DMS153 (cell line): ENCODE measurements at places on chromosomes 7 and 10.

DNA sequence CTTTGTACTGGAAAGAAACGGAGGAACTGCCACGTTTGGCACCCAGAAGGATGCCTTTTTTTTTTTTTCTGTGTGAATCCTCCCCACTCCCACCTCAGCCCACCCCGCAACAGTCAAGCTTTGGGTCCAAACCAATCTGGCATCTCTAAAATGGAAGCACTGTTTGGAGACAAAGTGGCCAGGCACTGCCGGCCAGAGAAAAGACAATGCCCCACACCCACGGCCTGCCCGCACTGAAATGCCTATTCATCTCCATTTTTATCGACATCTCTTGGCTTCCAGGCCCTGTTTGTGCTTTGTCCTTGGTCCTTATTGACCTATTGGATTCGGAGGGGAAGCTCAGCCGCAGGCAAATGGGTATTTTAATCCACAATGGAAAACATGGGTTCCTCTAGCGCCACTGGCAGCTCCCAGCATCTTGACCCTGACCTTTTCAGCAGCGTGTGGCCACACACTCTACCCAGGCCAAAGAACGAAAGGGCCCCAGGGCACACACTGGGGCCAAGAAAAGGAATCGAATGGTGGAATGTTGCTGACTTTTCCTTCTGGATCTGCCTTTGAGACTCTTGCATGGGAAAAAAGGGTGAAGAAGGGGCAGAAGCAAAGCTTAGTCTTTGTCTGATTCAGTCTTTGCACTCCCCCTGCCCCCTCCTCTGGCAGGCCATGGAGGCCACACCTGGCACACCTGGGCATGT lies 162.6 kb upstream of the CDCA7L start:
- no peak for DNase-seq

- DNase-seq: no peak
Measured at GRCh38 chr10:53003094-53003493, 230.5 kb upstream of the MBL2 start.

DNA sequence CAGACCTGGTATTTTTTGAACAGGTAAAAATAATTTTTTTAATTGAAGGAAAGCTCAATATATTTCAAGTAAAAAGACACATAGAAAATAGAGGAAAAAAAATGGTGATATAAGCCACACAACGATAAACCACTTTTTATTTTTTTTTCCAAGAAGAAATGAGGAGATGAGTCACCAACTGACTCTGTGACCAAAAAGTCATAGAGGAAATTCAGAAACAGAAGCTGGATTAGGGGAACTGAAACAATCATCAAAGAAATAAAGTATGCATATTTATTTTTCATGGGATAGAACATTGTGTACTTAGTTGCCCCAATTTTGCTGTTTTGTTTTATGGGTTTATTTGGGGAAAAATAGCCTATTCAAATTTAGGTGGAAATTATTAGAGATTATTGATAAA lies 176.8 kb upstream of the AGR3 start:
- no peak for DNase-seq

DNA sequence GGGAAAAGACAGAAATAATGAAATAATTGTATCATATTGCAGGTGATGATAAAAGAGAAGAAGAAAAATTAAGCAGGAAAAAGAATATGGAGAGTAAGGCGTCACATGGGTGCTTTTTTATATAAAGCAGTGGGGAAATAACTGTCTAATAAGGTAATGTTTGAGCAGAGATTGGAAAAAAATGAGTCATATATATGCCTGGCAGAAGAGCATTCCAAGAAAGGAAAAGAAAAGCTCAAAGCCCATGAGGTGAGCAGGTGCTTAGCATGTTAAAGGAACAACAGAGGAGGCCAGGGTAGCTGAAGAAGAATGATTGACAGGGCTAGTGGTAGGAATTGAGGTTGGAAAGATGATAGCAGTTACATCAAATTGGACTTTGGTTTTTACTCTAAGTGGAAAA lies 739.5 kb downstream of the SORCS1 start:
- no peak for DNase-seq

GRCh38 chr10:110609605-110610004 lies 34.5 kb upstream of the RBM20 start:
- peak; percentile 62 for DNase-seq

- no peak for DNase-seq
Measured at GRCh38 chr7:47601119-47601880, 19.4 kb upstream of the TNS3 start.

DNA sequence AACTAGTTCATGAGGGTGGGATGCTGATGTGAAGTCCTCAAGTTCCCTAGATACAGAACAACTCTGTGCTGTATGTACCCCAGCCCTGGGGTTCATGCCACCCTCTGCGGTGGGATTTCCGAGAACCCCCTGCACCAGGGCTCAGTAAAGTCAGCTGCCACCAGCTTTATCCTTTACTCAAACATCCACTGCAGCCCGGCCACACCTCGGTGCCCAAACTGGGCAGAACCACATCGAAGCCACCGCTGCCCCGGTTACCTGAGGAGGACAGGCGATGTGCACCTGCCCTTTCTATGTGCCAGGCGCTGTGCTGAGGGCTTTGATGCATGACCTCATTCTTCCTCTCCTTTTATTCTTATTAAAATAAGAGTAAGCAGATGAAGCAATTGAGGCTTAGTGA lies 9.9 kb upstream of the CALML5 start:
- peak; percentile 53 for DNase-seq

GRCh38 chr10:99852481-99853213 lies 70.2 kb downstream of the ABCC2 start:
- DNase-seq: no peak

DNA sequence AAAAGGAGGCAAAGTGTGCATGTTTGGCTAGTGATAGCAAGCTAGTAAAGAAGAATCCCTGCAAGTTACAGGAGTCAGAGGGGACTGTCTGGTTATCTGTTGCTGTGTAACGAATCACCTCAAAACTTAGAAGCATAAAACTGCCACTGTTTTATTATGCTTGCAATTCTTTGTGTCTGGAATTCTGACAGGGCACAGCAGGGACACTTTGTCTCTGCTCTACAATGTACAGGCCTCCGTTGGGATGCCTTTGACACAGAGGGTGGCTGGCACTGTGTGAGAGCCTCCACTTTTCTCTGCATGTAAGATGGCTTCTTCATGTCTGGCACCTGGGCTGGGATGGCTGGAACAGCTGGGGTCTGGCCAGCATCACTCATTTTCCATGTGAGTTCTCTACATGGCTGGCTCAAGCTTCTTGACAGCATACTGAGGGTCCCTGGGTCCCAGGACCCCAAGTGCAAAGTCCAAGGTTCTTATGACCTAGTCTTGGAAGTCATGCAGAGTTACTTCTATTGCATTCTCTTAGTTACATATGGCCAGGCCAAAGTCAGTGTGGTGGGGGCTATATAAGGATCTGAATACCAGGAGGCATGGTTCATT lies 276.9 kb downstream of the RPS24 start:
- DNase-seq: no peak

DNA sequence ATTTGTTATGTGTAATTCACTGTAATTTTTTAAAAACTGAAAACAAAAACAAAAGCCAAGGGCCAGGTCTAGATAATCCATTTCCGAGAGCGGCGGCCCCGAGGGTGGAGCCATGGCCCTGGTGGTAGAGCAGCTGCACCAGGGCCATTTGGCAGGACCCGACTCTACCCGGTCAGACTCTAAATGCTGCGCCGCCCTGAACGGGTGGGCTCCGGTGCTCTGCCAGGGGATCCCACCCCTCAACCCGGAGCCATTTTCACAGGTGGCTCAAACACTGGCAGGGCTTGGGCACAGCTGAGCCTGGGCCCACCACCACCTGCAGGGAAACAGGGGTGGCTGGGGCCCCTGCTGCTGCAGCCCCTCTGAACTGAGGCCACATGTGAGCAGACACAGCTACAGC lies 56.9 kb downstream of the DPYSL4 start:
- no peak for DNase-seq

- peak; percentile 30 for DNase-seq
Measured at GRCh38 chr7:158355456-158356065, 232.1 kb downstream of the PTPRN2 start.

- no peak for DNase-seq
Measured at GRCh38 chr7:107057474-107057833, 12.9 kb downstream of the PRKAR2B start.

DNA sequence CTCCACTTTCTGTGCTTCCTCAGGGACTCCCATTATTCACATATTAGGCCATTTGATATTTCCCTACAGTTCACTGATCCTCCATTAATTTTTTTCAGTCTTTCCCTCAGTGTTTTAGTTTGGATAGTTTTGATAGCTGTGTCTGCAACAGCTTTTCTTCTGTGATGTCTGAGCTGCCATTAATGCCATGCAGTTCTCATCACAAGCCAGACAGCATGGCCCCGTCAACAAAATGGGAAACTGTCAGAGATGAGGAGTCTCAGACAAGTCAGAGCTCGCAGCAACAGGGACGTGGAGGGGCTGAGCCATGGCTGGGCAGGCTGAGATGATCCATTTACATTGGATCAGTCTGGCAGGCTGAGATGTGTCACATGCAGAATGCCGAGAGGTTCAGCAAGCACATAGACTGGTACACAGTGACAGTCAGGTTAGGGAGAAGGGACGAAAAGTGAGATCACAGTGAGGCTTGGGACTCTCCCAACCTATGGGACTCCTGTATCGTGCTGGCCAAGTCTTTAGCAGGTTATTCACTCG lies 65.4 kb downstream of the NPS start:
- no peak for DNase-seq

- no peak for DNase-seq
Measured at GRCh38 chr7:1846331-1847065, 176.4 kb downstream of the ELFN1 start.

DNA sequence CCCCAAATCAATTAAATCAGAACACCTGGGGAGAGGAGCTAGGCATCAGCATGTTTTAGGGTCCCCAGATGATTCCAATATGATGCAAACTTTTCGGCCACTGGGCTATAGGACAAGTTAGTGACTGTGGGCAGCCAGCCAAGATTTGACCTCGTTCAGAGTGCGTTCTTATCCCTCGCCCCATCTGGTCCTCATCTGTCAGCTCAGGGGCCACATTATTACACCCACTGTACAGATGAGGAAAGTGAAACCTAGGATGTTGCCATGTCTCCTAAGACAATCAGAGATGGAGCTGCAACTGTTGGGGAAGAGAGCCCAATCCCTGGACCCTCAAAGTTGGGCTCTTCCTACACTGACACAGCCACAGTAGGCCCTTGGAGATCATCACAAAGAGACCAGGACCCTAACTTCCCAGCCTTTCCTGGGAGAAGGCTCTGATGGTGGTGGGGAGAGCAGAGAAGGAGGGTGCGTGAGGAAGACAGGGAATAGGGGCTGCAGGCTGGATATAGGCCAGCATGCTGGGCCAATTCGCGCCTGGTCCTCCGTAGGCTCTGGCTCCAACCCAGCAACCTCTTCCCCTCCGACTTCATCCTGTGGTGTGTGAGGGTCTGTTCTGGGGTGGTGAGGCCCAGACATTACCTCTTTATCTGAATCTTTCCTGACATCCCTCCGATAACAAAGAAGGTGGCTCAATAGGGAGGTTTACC lies 109.4 kb upstream of the ZMIZ1 start:
- DNase-seq: no peak

GRCh38 chr10:43069211-43069515 lies 7.7 kb upstream of the RET start:
- DNase-seq: no peak

GRCh38 chr10:34528320-34528719 lies 286.8 kb downstream of the PARD3 start:
- no peak for DNase-seq

GRCh38 chr7:85714043-85714578 lies 527.3 kb upstream of the SEMA3D start:
- no peak for DNase-seq

GRCh38 chr10:50674469-50675254 lies 50.9 kb upstream of the SGMS1 start:
- no peak for DNase-seq

GRCh38 chr7:130877236-130877990 lies 143.4 kb upstream of the KLF14 start:
- no peak for DNase-seq
